Left colon (tissue), 2 donors: ENCODE measurements at places on chromosomes 5 and 9. TPM values are rescaled to one million over a fixed set of nuclear protein-coding genes. Genes with fewer than 3 reads are reported as not detected.

The PCDHB13 gene
- total RNA-seq = 2.0 TPM

DNA sequence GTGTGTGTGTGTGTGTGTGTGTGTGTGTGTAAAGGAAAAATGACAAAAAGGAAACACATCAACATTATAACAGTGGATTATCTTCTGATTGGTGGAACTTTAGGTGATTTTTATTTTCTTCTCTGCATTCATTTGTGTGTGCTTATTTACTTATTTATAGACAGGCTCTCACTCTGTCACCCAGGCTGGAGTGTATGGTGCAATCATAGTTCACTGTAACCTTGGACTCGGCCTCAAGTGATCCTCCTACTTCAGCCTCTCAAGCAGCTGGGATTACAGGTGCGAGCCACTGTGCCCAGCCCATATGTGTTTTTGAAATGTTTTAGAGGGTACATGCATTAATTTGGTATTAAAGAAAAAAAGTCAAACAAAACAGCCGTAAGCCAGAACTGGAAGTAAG is 39.1 kb downstream of the FAT2 start:
- DNase-seq = no peak

The GDA gene
- 44.7 TPM for total RNA-seq

- no peak for DNase-seq
Measured at GRCh38 chr5:143074414-143074996, 304.3 kb downstream of the ARHGAP26 start.

DNA sequence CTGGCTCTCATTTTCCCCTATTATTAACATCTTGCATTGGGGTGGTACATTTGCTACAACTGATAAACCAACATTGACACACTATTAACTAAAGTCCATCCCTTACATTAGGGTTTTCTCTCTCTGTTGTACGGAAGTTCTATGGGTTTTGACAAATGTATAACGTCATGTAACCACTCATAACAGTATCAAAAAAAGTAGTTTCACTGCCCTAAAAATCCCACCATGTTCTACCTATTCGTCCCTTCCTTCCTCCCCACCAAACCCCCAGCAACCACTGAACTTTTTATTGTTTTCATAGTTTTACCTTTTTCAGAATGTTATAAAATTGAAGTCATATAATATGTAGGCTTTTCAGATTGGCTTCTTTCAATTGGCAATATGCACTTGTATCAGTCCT is 40.1 kb downstream of the MLLT3 start:
- DNase-seq = no peak
